Erythroblast (primary cell): ENCODE measurements at places on chromosomes 2 and 18.

DNA sequence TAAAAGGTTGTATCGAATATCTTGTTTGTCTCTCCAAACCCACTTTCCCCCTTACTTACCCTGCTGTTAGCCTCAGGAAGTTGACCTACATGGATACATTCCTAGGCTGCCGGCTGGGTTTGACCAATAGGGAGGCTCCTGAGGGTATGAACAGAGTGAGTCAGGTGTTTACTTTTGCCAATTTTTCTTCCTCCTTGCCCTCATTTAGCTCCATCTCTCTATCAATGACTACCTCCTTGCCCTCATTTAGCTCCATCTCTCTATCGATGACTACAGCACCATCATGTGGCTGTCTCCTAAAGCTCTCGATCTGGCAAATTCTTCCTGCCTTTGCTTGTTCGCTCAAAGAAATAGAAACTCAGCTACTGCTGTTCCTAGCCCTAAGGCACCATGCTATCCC is 571.9 kb upstream of the CRIM1 start:
- no peak for DNase-seq

DNA sequence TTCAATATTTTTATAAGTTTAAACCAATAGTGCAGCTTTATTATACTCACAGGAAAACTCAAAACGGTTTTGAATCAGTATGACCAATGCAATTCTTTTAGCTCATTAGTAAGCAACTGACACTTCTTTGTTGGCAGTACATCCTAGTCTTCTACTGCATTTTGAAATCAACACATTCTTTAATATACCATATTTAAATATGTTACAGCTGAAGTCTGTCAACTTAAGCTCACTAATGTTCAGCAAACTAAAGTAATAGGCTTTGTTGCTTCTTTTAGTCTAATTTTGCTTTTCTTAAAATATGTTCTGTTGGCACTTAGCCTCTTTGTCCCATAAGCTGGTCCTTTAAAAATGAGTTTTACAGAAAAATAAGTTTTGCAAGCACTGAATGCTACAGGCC is 55.4 kb upstream of the CCBE1 start:
- no peak for DNase-seq

- no peak for DNase-seq
Observed at GRCh38 chr2:68052717-68053422, 9.9 kb downstream of the C1D start.

DNA sequence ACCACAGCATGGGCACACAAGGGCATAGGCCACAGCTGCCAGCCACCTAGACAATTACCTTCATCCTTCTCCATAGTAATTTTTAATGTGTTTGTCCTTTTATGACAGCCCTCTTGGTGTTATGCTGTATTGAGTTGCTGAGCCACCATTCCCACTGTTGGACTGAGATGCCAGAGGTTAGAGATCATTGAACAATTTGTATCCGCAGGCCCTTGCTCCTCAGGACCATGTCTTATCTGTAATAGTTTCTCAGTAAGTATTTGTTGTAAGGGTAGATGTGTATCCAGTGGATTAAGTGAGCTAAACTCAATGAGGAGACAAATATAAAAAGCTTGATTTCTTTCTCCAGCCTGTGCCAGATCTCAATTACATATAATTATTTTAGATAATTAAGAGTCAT is 832.8 kb upstream of the ID2 start:
- DNase-seq: no peak

DNA sequence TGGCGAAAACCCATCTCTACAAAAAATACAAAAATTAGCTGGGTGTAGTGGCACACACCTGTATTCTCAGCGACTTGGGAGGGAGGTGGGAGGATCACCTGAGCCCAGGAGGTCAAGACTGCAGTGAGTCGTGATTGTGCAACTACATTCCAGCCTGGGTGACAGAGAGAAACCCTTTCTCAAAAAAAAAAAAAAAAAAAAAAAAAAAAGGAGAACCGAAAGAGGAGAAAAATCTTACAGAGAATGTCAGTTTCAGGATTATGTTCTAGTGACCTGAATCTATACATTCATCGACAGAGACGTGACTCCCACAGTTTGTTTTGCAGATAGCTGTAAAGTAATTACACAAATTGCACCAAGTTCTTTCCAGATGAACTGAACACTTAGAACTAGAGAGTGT is 187.8 kb downstream of the FTCDNL1 start:
- DNase-seq: no peak

DNA sequence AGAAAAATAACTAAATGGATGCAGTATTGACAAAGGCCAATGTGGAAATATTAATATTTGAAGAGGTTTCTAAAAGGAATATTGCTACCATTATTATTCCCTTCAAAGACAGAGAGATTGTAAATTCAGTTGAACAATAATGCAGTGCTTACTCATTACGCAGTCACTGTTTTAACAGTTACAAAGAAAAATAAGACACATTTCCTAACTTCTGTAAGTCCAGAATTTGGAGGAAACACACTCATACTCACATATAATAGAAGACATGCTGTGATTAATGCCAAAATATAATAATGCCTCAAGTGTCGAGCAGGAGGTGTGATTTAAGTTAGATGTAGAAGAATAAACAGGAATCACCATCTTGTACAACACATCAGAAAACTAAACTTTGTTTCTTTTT is 389.2 kb downstream of the FBXO15 start:
- no peak for DNase-seq

DNA sequence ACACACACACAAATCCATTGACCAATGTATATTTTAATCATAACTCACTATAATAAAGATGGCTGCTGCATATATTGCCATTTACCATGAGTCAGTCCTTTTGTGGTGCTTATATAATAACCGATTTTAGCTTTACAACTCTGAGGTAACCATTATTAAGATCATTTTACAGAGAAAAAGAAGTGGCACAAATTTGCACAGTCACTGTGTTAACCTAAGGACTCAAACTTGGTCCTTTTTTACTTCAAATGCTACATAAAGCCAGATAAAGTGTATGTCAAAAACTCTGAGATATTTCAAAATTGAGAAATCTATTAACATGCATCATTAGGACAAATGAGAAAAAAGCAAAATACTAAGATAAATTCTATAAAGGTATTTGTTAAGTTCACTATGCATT is 923.7 kb downstream of the NRXN1 start:
- DNase-seq: no peak

DNA sequence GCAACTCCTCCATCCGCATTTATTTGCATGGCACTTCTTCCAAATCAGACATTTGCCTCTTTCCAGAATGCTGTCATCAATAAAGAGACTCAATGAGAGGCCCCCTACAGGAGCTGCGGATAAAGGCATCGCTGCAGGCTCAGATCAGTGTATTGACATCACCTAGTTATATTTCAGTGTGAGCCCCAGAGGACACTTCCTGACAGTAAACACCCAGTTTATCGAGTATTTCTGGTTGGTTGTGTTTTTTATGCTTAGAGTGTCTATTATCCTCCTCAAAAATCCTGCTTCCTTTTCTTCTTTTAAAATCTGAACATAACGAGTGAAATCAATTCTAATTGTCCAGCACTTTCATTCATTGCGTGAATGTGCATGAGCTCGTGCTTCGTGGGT is 38.8 kb downstream of the NRP2 start:
- no peak for DNase-seq

GRCh38 chr2:238403632-238404405 is 22.9 kb upstream of the ASB1 start:
- no peak for DNase-seq

DNA sequence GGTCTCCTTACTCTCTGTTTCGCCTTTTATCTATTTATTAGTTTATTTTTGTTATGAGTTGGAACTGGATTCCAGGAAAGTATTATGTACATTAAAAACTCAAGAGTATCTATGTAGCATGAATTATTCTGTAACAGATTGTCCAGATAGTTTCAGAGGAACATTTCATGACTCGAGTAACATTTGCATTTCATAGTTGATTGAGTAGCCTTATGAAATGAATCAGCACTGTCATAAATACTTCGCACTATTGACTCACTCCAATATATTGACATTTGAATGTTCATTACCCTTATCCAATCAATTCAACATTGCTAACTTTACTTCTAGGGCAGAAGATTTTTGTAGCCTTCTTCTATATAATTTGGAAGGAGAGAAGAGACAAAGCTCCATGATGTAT is 11.3 kb upstream of the VRK2 start:
- DNase-seq: no peak

- DNase-seq: no peak
Observed at GRCh38 chr2:239566162-239566994, 165.6 kb upstream of the HDAC4 start.

DNA sequence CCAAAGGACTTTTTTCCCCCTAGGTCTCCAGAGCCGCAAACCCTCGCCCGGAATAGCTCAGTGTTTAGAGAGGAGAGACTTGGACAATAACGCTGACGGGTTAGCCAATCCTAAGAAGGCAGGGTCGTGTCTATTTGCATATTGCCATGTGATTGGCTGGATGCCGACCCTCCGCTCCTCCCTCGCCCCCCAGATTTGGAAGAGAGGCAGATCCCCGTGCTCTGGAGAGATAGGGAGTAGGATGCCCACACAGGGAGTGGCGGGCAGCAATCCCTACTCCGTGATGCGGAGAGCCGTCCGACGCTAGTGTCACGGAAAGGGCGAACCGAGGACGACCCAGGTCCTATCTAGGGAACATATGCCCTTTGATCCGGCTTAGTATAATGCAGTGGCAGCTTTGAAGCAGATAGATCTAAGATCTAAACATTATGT is 1.4 kb downstream of the WNT6 start:
- DNase-seq: no peak

DNA sequence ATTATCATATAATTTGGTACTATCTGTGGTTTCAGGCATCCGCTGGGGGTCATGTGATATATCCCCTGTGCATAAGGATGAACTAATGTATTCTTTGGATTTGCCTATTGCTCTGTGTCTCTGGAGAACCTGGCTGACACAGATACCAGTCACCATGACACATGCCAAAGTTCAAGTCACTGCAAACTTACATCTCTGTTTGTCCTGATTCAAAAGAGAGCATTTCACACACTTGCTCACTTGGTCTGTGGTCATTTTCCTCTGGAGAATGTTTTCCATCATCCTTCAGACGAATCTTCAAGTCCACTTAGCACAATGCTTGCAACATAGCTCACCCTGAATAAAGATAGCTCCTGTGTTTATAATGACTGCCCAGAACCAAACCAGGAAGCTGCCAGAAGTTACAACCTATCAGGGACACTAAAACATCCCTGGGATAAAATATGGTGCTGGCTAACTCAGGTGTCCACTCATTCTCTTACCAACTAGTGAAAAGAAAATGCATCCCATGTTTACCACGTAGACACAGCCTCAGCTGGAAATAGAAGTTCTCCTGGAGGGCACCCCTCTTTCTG is 18.1 kb downstream of the SULT1C3 start:
- DNase-seq: no peak

DNA sequence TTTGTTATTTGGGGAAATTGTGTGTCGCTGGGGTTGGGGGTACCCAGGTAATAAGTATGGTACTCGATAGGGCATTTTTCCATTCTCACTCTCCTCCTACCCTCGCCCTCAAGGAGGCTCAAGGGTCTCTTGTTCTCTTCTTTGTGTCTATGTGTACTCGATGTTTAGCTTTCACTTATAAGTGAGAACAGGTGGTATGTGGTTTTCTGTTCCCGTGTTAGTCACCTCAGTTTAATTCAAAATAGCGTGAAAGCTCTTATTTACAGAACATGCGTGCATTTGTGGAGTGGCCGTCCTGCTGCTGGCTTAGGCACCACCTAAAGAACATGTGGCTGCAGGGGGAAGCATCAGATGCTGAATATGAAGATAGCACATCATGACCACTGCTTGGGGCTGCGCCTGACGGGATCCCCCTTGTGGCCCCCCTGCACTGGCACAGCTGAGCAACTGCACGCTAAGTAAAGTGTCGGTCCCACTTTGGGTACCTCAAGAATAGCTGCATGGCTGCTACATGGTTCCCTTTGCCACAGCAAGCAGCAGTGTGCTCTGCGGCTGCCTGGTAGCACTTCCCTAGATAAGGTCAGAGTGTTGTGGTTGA is 569.0 kb downstream of the DCDC2C start:
- no peak for DNase-seq

- DNase-seq: no peak
Observed at GRCh38 chr2:107263628-107264027, 377.7 kb upstream of the ST6GAL2 start.

GRCh38 chr2:72895759-72896281 is 8.6 kb downstream of the SPR start:
- DNase-seq: no peak
